Bronchial epithelial cell (primary cell): ENCODE measurements at places on chromosomes 1 and 21.

- DNase-seq, result no peak
Observed at GRCh38 chr1:178534137-178534868, 21.4 kb downstream of the TEX35 start.

DNA sequence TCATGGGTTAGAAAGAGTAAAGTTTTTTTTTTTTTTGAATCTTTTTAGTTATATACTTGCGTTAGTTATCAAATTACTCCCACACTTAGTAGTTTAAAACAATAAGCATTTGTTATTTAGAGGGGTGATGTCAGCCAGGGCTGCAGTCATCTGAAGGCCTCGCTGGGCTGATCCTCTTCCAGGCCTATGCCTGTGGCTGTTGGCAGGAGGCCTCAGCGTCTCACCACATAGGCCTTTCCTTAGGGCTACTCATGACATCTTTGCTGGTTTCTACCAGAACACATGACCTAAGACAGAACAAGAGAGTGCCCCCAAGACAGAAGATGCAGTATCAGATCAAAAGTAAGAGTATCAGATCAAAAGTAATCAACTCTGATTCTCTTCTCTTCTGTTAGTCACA is 167.4 kb downstream of the HHAT start:
- no peak for DNase-seq

GRCh38 chr1:59384443-59384842 is 87.5 kb downstream of the FGGY start:
- no peak for DNase-seq

DNA sequence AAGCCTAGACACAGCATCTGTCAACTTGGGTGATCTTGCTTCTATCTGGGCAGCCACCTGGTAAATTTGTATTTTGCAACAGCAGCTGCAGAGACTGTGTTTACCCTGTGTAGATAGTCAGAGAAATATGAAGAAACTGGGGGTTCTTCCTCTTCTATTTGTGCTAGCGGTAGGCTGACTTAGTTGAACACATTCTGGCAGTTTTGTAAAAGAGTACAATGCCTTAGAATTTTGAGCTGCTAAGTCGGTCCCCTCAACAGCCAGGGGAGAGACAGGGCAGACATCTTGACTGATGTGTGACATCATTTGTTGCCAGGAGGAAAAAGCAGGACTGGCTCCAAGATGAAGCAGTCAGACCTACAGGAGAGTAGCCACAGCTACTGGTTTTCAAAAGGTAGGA is 53.7 kb downstream of the KCNJ6 start:
- DNase-seq, result peak; percentile 43

- DNase-seq, result no peak
Observed at GRCh38 chr1:6500544-6501278, 9.2 kb upstream of the PLEKHG5 start.

DNA sequence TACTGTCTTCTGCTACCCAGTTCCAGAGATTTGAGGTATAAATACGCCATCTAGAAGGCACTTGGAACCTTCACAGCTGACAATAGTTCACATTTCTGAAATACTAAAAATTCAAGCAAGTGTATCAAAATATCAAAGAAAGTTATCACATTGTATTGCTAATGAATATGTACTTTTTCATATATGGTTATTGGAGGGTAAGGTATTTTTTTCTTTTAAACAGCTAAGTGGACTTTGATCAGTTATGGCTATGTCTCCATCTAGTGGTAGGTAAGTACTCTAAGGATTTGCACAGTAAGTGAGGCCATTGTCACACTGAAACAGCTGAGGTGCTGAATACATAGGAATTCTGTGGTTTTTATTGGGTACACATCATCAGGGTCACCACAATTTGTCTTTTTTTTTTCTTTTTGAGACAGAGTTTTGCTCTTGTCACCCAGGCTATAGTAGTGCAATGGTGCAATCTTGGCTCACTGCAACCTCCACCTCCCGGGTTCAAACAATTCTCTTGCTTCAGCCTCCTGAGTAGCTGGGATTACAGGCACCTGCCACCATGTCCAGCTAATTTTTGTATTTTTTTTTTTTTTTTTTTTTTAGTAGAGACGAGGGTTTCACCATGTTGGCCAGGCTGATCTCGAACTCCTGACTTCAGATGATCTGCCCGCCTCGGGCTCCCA is 49.1 kb upstream of the CR2 start:
- peak; percentile 71 for DNase-seq

GRCh38 chr1:79497193-79497773 is 490.8 kb upstream of the ADGRL4 start:
- peak; percentile 37 for DNase-seq

GRCh38 chr1:219434285-219434922 is 178.5 kb downstream of the ZC3H11B start:
- no peak for DNase-seq

DNA sequence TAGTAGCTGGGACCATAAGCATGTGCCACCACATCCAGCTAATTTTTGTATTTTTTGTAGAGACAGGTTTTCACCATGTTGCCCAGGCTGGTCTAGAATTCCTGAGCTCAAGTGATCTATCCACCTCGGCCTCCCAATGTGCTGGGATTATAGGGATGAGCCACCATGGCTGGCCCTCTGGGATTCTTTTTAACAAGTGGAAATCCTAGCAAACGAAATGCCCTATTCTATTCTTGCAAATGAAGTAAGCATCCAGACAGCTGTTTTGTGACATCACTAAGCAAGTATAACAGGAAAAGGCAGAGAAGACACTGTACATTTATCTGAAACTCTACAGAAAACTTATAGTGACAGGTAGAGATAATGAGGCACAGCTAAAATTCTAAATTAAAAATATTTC is 86.4 kb downstream of the DDAH1 start:
- no peak for DNase-seq

- DNase-seq, result peak; percentile 70
Observed at GRCh38 chr1:153025797-153026196, 5.2 kb upstream of the SPRR1B start.

- DNase-seq, result peak; percentile 95
Observed at GRCh38 chr1:162605225-162605927, 26.9 kb upstream of the DDR2 start.
